Activated CD4-positive, alpha-beta T cell treated with anti-CD3 and anti-CD28 coated beads for 48 hours (primary cell): ENCODE measurements at places on chromosomes 11 and 22.

DNA sequence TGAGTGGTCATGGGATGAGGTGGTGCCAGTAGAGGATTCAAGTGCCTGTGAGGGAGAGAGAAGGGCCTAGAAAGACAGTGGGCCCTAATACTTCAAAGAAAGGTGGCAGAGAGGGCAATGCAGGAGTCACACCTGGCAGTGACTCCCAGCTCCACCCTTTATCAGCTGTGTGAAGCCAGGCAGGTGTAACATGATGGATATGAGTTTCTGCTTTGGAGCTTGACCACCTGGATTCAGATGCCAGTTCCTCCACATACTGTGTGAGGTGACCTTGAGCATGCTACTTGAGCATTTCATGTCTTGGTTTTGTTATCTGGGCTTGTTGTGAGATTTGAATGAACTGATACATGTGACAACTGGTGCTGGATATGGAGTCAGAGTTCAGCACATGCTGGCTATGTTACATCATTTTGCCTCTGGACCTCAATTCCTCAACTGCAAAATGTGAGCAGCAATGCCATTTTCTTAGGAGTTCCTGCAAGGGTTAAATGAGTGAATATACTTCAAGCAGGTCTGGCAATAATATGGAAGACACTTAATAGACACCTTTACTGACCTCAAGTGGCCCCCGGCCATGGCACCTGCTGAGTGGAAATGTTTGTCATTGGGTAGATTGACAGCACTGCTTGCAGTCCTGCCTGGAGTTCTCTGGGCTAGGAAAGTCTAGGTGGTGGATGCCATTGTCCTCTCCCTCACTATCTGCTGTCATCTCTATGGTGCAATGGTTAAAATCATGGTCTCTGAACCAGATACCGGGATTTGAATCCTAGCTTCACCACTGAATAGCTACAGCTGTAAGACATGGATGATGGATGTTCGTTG, 83.3 kb downstream of the MICAL2 start:
- DNase-seq: no peak

DNA sequence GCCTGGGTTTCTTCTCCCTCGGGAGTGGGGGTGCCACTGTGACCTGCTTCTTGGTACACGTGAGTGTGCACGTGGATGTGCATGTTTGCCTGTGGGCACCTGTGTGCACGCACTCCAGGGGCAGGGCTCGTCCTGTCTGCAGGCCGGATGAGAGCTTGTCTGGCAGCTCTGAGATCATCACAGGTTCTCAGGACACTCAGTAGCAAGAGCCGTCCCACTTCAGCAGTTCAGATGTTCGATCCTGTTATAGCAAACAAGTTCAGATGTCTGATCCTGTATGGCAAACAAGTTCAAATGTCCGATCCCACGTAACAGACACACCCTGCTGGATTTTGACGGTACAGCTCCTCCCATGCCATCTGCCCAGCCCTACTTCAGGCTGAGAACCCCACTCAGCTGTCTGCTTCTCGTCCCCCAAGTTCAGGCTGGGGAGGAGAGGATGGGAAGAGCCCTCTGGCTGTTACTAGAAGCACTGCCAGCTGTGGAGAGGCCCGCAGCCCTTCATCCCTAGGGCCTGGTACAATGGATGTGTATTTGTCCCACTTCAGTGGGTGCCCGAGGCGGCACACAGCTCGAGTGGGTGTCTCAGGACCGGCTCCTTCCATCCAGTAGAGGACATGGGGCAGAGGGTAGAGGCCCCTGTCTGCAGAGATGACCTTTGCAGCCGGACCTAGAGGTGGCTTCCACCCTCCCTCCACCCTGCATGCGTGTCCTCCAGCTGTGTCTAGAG, 1126.9 kb downstream of the BRD1 start:
- no peak for DNase-seq

GRCh38 chr11:45635907-45636306, 29.5 kb downstream of the CHST1 start:
- no peak for DNase-seq

- no peak for DNase-seq
Measured at GRCh38 chr11:1923201-1923956, 3.9 kb downstream of the TNNT3 start.

GRCh38 chr11:72160319-72160718, 24.8 kb downstream of the FOLR3 start:
- DNase-seq: no peak

DNA sequence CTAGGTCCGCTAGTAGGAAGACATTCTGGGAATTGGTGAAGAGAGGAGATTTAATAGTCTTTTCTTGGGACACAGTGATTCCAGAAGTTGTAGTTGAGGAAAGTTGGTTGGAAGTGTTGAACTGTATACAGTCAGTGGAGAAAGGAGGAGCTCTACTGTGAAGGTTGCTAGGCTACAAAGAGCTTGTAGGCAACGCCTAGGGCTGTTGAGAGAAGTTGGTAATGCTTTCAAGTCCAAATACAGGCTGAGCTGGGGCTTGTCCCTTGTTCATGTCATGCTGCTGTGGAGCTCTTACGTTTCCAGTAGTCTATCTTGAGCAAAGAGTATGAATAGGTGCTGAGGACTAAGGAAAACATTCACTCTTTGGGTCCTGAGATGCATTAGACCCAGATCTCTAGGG, 1.1 kb downstream of the TBCEL start:
- DNase-seq: no peak
